Activated CD8-positive, alpha-beta T cell treated with anti-CD3 and anti-CD28 coated beads, Interleukin-2, amount 10 ng/mL, durations not matched to agents 7 days and 5 days (primary cell): ENCODE measurements at places on chromosomes 6 and 20. TPM values are rescaled to one million over a fixed set of nuclear protein-coding genes. Genes with fewer than 3 reads are reported as not detected.

GRCh38 chr6:149951626-149952025, 9.8 kb downstream of the ULBP2 start:
- no peak overlapping the region for H3K4me3 ChIP-seq
- peaks cover 11% of the 10 kb centered on the region for H3K4me1 ChIP-seq
- peaks cover 70% of the 10 kb centered on the region for H3K27me3 ChIP-seq
- no peaks in the 10 kb centered on the region for H3K36me3 ChIP-seq
- H3K27ac ChIP-seq, result no peak overlapping the region

- H3K27ac ChIP-seq, result no peak overlapping the region
- peak; percentile 57 for DNase-seq
- H3K36me3 ChIP-seq, result no peaks in the 10 kb centered on the region
- no peak overlapping the region for H3K4me3 ChIP-seq
- no peaks in the 10 kb centered on the region for H3K27me3 ChIP-seq
- peaks cover 5% of the 10 kb centered on the region for H3K4me1 ChIP-seq
Measured at GRCh38 chr6:107318100-107318736, 141.1 kb downstream of the PDSS2 start.

GRCh38 chr20:14848806-14849205, 511.4 kb upstream of the FLRT3 start:
- no peaks in the 10 kb centered on the region for H3K4me1 ChIP-seq
- no peak for DNase-seq
- no peaks in the 10 kb centered on the region for H3K36me3 ChIP-seq
- H3K27ac ChIP-seq, result no peak overlapping the region
- no peak overlapping the region for H3K4me3 ChIP-seq
- H3K27me3 ChIP-seq, result no peaks in the 10 kb centered on the region

DNA sequence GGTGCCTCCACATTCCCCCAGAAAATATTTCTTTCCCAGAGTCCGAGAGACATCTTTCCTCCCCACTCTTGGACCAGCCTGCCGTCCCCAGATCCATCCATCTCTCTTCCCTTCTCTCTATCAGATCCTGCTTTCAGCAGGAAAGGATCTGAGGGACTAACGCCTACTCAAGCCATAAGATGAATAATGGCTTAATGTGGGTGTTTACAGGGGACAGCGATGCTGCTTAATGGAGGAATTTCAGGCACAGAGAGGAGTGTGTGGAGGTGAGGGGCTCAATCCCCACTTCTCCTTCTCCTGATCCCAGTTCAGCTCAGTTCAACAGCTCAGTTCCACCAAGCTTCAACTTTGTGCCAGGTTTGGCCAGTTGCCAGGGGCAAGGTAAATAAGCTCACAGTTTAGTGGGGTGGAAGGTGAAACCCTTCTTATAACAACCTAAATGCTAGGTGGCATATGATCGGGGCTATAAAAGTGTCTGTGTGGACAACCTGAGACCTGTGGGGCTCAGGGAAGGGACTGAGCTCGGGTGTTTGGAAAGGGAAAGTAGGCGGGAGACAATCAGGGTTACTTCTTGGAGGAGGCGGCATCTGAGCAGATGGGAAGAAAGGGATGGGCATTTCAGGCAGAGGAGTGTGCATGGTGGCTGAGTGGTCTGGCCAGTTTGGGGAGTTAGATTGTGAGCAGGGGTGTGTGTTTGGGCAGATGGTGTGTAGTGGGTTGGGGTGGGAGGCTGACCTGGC, 55.8 kb downstream of the CDH22 start:
- H3K36me3 ChIP-seq, result no peaks in the 10 kb centered on the region
- no peak overlapping the region for H3K27ac ChIP-seq
- no peak overlapping the region for H3K4me3 ChIP-seq
- no peak for DNase-seq

DNA sequence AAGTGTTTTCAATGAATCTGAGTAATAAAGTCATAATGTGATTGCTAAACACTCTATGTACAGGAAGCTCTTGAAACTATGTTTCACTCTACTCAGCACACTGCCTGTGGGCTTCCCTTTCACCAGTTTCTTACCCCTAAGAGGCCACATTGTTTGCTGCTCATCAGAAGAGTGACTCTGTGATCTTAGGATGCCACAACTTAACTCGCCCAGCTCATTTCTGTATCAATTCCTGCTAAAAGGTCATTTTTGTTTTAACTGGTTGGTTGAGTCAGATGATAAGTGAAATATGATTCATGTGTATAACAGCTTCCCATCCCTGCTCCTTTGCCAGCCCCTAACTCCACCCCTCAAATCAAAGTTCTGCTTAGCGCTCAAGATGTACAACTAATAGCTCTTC, 9.8 kb upstream of the NDUFAF4 start:
- H3K27ac ChIP-seq, result no peak overlapping the region
- H3K4me3 ChIP-seq, result no peak overlapping the region
- H3K4me1 ChIP-seq, result peaks cover 8% of the 10 kb centered on the region
- H3K27me3 ChIP-seq, result peaks cover 24% of the 10 kb centered on the region
- peak; percentile 35 for DNase-seq

DNA sequence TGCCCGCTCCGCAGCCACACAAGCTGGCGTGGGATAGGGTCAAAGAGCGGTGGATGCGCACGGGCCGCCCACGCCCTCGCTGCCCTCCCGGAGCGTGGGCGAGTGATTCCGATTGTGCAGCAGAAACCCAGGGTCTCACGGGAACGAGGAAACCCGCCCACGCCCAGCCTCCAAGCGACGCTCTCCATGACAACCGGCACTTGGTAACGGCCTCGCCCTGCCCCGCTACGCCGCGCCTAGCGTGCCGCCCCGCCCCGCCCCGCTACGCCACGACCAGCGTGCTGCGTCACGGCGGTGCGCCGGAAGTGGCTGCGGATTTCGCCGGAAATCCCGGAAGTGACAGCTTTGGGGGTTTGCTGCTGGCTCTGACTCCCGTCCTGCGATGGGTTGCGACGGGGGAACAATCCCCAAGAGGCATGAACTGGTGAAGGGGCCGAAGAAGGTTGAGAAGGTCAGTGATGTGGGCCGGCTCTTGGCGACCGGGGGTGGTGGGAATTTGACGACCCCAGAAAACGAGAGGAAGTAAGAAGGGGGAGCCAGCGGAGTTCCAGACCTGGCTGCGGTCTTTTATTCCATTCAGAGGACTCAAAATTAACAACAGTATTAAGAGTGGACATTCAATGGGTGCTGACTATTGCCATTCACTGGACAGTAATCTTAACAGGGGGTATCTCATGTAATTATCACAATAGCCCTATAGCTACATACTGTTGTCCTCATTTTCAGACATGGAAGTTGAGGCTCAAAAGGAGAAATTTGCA, at the start of gene RTF2:
Gene RTF2 (plus strand): TSS at position 312 of the 761 bp plus-strand sequence. CDS start 71 bp downstream, at position 383.
- peaks cover 65% of the 10 kb centered on the region for H3K4me1 ChIP-seq
- H3K4me3 ChIP-seq, result peak within 1 kb of the TSS; percentile 100
- DNase-seq, result peak; percentile 96
- peak within 1 kb of the TSS; percentile 100 for H3K27ac ChIP-seq
- peaks cover 28% of the 10 kb centered on the region for H3K36me3 ChIP-seq

- no peaks in the 10 kb centered on the region for H3K27me3 ChIP-seq
- H3K27ac ChIP-seq, result peak overlapping the region; percentile 43
- peak; percentile 73 for DNase-seq
- no peaks in the 10 kb centered on the region for H3K4me1 ChIP-seq
- peaks cover 28% of the 10 kb centered on the region for H3K36me3 ChIP-seq
- H3K4me3 ChIP-seq, result no peak overlapping the region
Measured at GRCh38 chr20:43691928-43692524, 25.1 kb downstream of the MYBL2 start.

DNA sequence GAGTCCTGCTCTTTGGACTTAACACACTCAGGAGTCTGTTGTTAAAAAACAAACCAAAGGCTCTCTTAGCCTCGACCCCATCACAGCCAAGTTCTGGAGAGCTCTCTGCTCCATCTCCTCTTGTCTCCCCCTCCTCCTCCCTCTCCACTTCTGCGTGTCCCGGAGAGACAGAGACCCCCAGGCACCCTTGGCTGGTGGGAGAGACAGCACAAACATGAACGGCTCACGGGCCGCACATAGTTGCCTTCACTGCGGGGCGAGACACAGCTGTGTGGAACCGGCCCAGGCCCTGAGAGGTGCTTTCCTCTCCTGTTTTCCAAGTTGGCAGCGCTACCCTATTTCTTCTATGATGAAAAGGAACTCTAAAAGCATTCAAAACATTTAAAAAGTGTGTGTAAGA, 23.3 kb upstream of the MYT1 start:
- H3K4me3 ChIP-seq, result no peak overlapping the region
- no peak overlapping the region for H3K27ac ChIP-seq
- peaks cover 2% of the 10 kb centered on the region for H3K36me3 ChIP-seq

- H3K4me1 ChIP-seq, result peaks cover 22% of the 10 kb centered on the region
- H3K27ac ChIP-seq, result no peak overlapping the region
- DNase-seq, result peak; percentile 71
- no peaks in the 10 kb centered on the region for H3K36me3 ChIP-seq
- H3K27me3 ChIP-seq, result peaks cover 14% of the 10 kb centered on the region
- no peak overlapping the region for H3K4me3 ChIP-seq
Measured at GRCh38 chr6:27650620-27651370, 177.9 kb upstream of the ZNF184 start.

DNA sequence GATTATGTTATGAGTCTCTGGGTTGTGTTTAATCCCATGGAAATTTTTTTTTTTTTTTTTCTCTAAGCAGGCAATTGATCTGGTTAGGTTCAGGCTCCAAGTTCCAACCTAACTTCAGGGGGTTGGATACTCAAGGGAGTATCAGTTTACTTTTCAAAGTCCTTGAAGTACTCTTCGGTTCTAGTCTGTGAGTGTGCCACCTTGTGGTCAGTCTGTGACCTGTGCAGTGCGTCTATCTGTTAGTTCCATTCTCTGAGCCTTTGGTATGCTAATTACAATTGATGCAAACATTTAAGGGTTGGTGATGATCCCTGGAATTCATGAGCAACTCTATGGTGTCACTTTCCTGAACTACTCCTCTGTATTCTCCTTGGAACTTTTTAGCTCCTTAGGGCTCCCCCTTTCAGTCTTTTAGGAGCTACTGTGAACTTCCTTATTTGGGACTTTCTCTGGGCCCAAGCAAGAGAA, 342.0 kb downstream of the SOX4 start:
- no peaks in the 10 kb centered on the region for H3K36me3 ChIP-seq
- peak; percentile 35 for DNase-seq
- no peak overlapping the region for H3K4me3 ChIP-seq
- H3K4me1 ChIP-seq, result no peaks in the 10 kb centered on the region

- H3K27ac ChIP-seq, result no peak overlapping the region
- no peaks in the 10 kb centered on the region for H3K4me1 ChIP-seq
- H3K4me3 ChIP-seq, result no peak overlapping the region
- no peak for DNase-seq
- peaks cover 4% of the 10 kb centered on the region for H3K27me3 ChIP-seq
Measured at GRCh38 chr6:156583083-156583482, 194.1 kb upstream of the ARID1B start.

DNA sequence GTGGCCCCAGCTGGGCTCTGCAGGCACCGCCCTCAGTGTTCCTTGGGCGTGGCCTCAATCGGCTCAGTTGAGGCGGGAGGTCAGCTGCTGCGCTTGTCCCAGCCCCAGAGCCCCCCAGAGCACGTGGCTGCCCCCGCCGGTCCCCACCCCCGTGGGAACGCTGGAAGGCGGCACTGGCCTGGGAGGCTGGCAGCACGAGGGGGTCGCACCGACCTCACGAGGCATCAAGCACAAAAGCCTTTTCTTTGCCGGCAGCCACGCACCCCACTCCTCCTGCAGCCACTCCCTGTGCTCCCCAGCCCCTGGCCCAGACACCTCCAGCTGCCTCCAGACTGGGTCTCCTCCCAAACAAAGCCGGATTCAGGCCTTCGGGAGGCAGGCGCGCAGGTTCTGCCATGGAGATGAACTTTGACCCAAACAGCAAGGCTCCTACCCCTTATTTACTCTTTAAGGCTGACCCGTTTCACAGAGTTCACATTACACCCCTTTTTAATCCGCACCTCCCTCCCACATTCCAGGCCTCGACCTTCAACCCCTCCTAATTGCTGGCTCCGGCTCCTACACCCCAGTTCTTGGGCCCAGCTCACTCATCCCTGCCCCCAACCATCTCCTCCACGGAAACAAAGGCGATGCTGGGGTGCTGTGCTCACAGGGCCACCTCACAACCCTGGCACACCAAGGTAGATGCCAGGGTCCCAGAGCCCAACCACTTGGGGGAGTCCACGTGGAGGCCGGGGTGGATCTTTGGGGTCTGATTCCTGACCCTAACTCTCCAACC, 111.7 kb downstream of the NOL4L start:
- no peak overlapping the region for H3K4me3 ChIP-seq
- H3K27me3 ChIP-seq, result no peaks in the 10 kb centered on the region
- DNase-seq, result no peak
- peaks cover 6% of the 10 kb centered on the region for H3K36me3 ChIP-seq
- H3K4me1 ChIP-seq, result peaks cover 11% of the 10 kb centered on the region

- no peak overlapping the region for H3K27ac ChIP-seq
- peaks cover 6% of the 10 kb centered on the region for H3K27me3 ChIP-seq
- H3K4me3 ChIP-seq, result no peak overlapping the region
- no peaks in the 10 kb centered on the region for H3K36me3 ChIP-seq
Measured at GRCh38 chr6:131728296-131728939, 17.6 kb upstream of the CTAGE9 start.

- H3K27ac ChIP-seq, result no peak overlapping the region
- peaks cover 4% of the 10 kb centered on the region for H3K4me1 ChIP-seq
- H3K27me3 ChIP-seq, result peaks cover 10% of the 10 kb centered on the region
- DNase-seq, result no peak
- no peak overlapping the region for H3K4me3 ChIP-seq
Measured at GRCh38 chr6:71335544-71335943, 46.9 kb downstream of the OGFRL1 start.

- no peak overlapping the region for H3K27ac ChIP-seq
- H3K4me1 ChIP-seq, result no peaks in the 10 kb centered on the region
- peaks cover 2% of the 10 kb centered on the region for H3K27me3 ChIP-seq
- no peaks in the 10 kb centered on the region for H3K36me3 ChIP-seq
- DNase-seq, result no peak
- H3K4me3 ChIP-seq, result no peak overlapping the region
Measured at GRCh38 chr20:36392989-36393388, 86.8 kb downstream of the DLGAP4 start.

DNA sequence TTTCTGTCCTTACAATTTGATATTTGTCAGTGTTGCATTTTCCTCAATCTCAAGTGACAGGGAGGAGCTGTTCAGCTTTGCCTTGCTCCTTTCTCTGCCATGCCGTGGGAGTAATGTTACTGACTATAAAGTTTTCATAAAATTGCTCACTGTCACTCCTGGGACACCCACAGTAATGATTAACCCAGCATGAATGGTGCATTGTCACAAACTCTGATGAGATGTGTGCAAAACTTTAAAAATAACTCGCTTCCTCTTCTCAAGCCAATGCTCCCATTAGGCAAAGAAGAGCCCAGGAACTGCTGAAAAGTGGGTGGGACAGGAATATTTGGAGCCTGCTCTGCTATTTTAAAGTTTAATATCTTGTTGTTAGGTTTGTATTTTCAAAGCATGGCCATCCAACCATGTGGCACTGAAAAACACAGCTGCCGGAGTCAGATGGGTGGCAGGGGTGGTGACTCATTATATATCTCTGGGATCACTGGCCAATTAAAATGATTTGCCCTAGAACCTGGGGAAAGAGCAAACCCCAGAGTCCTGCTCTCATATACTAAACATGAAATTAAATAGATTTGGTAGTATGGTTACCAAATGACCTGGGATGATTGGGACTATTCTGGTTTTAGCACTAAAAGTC, 260.1 kb downstream of the BTBD3 start:
- no peaks in the 10 kb centered on the region for H3K27me3 ChIP-seq
- no peak overlapping the region for H3K27ac ChIP-seq
- H3K4me3 ChIP-seq, result no peak overlapping the region
- no peaks in the 10 kb centered on the region for H3K36me3 ChIP-seq
- H3K4me1 ChIP-seq, result no peaks in the 10 kb centered on the region

- DNase-seq, result no peak
- H3K4me1 ChIP-seq, result no peaks in the 10 kb centered on the region
- H3K36me3 ChIP-seq, result no peaks in the 10 kb centered on the region
- no peak overlapping the region for H3K27ac ChIP-seq
Measured at GRCh38 chr20:24658920-24659660, 189.7 kb downstream of the SYNDIG1 start.

MTHFD1L gene
- 59.7 TPM for total RNA-seq

RAET1G gene
- not detected for total RNA-seq

PRKN gene
- total RNA-seq, result 0.63 TPM

EDN3 gene
- not detected for total RNA-seq

CLPSL1 gene
- total RNA-seq, result not detected

SIRPA gene
- not detected for total RNA-seq
